Activated naive CD8-positive, alpha-beta T cell treated with anti-CD3 and anti-CD28 coated beads, Interleukin-2, amount 50 U/mL, for 24 hours (primary cell): ENCODE measurements at places on chromosomes 5 and 9.

DNA sequence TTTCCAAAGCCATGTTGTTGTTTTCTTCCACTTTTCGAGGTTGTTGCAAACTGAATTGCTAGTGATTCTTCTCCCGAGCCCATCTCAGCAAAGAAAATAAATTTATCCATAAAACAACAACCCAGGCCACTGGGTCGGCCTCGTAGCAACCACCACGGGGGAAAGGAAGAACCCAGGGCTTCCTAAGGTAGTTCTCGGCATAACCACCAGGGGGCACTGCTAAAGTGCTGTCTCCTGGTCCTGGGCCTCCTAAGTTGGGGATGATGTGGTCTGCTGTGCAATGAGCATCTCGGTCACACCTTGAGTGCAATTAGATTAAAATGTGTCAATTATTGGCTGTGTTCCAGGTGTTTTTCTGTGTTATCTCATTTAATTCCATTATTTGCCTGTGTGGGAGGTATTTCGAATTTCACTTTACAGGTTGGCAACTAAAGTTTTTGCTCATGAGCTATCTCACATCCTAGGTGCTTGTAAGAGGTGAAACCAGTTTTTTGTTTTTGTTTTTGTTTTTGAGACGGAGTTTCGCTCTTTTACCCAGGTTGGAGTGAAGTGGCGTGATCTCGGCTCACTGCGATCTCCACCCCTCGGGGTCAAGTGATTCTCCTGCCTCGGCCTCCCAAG lies 102.8 kb upstream of the DAP start:
- H3K27ac ChIP-seq, result no peak overlapping the region
- no peak overlapping the region for H3K4me3 ChIP-seq
- DNase-seq, result peak; percentile 68
- no peaks in the 10 kb centered on the region for H3K36me3 ChIP-seq
- peaks cover 4% of the 10 kb centered on the region for H3K27me3 ChIP-seq
- no peaks in the 10 kb centered on the region for H3K4me1 ChIP-seq

- H3K36me3 ChIP-seq, result peaks cover 10% of the 10 kb centered on the region
- H3K27ac ChIP-seq, result peak overlapping the region; percentile 14
- DNase-seq, result no peak
- no peak overlapping the region for H3K4me3 ChIP-seq
- peaks cover 49% of the 10 kb centered on the region for H3K4me1 ChIP-seq
These were observed 2.1 kb upstream of the TRMO start for GRCh38 chr9:97924386-97924785.

- peaks cover 63% of the 10 kb centered on the region for H3K36me3 ChIP-seq
- H3K27me3 ChIP-seq, result no peaks in the 10 kb centered on the region
- no peak overlapping the region for H3K27ac ChIP-seq
- H3K4me1 ChIP-seq, result peaks cover 43% of the 10 kb centered on the region
These were observed 57.2 kb upstream of the FBXW11 start for GRCh38 chr5:172063463-172064235.

GRCh38 chr9:126745574-126746411 lies 59.0 kb upstream of the ZBTB43 start:
- peaks cover 2% of the 10 kb centered on the region for H3K27me3 ChIP-seq
- DNase-seq, result no peak
- H3K36me3 ChIP-seq, result no peaks in the 10 kb centered on the region
- no peak overlapping the region for H3K4me3 ChIP-seq

DNA sequence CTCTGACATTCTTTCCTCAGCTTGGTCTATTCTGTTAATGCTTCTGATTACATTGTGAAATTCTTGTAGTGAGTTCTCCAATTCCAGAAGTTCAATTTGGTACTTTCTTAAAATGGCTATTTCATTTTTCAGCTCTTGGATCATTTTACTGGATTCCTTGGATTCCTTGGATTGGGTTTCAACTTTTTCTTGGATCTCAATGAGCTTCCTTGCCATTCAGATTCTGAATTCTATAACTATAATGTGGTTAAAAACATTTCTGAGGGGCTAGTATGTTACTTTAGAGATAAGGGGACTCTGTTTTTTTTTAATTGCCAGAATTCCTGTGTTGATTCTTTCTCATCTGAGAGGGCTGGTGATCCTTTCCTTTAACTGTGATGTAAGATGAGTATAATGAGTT lies 136.4 kb downstream of the MCTP1 start:
- H3K36me3 ChIP-seq, result no peaks in the 10 kb centered on the region
- DNase-seq, result no peak
- no peak overlapping the region for H3K4me3 ChIP-seq
- no peak overlapping the region for H3K27ac ChIP-seq

DNA sequence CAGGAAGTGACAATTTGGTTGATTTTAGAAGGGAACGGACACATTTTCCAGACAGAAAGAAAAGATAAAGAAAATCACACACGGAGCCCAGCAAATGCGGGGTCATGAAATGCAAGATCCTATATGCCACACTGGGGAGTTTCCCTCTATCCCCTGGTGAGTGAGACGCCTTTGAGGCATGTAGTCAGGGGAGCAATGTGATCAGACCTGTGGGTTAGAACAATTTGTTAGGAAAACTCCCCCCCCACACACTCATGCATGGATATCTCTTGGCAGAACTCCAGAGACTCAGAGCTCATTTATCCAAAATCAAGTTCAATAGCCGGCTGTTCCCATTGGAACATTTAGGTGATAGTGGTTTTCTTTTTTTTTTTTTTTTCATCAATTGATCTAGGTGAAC lies 71.7 kb upstream of the TRIO start:
- H3K27me3 ChIP-seq, result no peaks in the 10 kb centered on the region
- DNase-seq, result no peak
- H3K4me1 ChIP-seq, result no peaks in the 10 kb centered on the region
- no peaks in the 10 kb centered on the region for H3K36me3 ChIP-seq
- no peak overlapping the region for H3K4me3 ChIP-seq
- H3K27ac ChIP-seq, result no peak overlapping the region

GRCh38 chr5:174338185-174339010 lies 292.9 kb downstream of the NSG2 start:
- no peak overlapping the region for H3K4me3 ChIP-seq
- H3K4me1 ChIP-seq, result no peaks in the 10 kb centered on the region
- no peaks in the 10 kb centered on the region for H3K36me3 ChIP-seq
- H3K27ac ChIP-seq, result no peak overlapping the region
- DNase-seq, result no peak
